ENCODE measurements at places on chromosomes 16 and 17.

DNA sequence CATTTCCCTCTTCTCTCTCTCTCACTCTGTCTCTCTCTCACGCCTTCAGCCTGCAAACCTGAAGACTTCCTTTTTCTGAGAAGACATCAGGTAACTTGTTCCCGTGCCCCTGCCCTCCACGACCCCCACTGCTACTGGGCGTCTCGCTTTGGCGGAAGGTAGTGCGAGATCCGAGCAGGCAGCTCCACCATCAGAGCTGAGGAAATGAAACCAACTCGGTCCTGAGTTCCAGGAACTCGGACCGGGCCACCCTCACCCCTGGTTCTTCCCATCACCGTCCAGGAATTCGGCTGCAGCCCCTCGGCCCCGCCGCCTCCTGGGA lies 585 bp downstream of the MLKL start:
- DNase-seq: no peak

- no peak for DNase-seq
Measured at GRCh38 chr17:79986411-79987186, 49.1 kb downstream of the TBC1D16 start.

DNA sequence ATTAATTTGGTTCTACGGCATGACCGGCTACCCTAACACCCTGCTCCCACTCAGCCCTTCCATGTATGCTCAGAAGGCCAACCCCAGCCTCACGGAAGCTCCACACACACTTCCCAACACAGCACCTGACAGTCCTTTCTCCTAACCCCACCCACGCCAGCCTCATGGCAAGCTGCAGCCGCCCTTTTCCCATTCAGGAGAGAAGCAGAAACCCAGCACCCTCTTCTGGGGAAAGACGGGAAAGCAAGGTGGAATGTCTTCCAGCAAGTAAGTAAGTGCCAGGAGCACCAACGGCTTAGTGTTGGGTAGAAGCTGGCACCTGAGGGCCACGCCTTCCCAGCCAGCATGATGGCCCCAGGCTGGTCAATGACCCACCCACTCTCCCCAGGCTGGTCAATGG lies 32.1 kb downstream of the ABR start:
- no peak for DNase-seq

- DNase-seq: no peak
Measured at GRCh38 chr17:2025622-2026309, 632 bp upstream of the RTN4RL1 start.

DNA sequence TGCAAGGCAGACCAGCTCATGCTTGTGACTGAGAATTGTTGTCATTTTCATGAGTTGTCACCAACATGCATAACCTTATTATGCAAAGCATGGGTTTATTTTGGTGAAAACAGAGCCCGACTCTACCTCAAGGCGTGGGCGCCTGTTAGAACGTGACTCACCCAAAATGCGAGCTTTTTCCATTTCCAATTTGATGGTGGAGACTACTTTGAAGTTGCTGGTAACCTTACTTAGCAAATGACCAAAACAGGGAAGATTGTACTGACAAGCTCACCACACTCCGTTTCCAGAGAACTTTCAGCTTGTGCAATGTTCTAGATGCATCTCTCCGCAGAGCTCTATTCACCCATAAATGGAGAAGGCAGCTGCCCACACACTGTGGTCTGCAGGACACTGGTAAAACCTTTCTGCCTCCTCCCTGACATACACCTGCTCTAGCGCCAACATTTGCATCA lies 284.5 kb downstream of the MAF start:
- DNase-seq: peak; percentile 86

DNA sequence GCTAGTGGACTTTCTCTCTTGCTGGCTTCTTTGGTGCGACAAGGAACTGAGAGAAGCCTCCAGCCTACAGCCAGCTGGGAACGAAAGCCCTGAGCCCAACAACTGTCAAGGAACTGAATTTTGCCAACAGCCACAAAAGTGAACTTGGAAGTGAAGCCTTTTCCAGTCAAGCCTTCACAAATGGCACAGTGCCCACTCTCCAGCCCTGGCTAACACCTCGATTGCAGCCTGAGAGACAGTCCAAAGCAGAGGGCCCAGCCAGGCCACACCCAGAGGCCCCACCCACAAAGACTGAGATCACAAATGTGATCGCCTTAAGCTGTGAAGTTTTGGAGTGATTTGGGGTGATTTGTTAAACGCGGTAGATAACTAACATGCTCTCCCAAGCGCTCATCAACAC lies 244.6 kb upstream of the SDK2 start:
- no peak for DNase-seq

GRCh38 chr17:1111599-1112443 lies 68.0 kb downstream of the ABR start:
- no peak for DNase-seq

GRCh38 chr16:83214671-83215070 lies 587.9 kb downstream of the CDH13 start:
- no peak for DNase-seq

DNA sequence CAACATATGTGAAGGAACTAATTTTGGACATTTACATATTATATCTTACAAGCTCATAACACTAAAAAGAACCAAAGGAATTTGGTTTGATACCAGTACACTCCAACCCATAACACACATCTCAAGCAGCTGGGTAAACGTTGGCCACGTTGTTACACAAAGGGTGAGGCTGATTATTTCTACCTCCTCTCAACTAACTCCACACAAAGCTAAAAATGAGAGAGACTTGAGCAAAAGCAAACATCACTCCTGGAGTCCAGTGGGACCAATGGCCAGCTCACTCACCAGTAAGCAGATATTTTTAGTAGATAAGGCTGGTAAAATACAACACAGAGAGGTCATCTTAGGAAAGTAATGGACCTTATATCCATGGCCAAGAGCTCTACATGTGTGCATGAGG lies 207.6 kb downstream of the MRTFB start:
- DNase-seq: no peak

GRCh38 chr16:89178453-89179147 lies 7.1 kb downstream of the CDH15 start:
- no peak for DNase-seq

DNA sequence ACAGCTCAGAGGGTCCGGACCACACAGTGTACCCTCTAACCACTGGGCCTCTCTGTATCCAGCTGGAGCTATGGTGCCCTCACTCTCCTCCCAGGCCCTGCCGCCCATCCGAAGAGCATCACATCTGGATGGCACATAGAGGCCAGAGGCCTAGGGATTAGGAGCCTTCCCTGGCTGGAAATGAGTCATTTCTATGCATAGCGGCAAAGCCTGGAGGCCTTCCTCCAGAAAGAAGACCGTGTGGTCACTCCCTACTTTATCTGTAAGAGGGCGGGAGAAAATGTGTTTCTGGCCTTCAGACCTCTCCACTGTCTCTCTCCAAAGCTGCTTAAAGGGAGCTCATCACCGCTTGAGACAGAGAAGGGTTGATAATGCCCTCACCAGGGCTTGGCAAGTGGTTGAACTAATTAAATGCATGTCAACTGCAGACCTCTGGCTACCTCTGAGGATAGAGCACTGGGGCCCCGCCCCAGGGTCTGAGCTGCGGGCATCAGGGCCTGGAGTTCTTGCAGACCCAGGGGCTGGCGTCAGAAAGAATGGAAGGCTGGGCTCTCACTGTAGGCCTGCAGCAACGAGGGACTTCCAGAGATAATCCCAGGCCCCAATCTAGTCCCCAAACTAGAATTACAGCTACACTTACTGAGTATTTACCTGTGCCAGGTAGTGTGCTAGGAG lies 122.2 kb downstream of the IRX5 start:
- no peak for DNase-seq

GRCh38 chr16:1884155-1884760 lies 12.3 kb upstream of the MEIOB start:
- no peak for DNase-seq

DNA sequence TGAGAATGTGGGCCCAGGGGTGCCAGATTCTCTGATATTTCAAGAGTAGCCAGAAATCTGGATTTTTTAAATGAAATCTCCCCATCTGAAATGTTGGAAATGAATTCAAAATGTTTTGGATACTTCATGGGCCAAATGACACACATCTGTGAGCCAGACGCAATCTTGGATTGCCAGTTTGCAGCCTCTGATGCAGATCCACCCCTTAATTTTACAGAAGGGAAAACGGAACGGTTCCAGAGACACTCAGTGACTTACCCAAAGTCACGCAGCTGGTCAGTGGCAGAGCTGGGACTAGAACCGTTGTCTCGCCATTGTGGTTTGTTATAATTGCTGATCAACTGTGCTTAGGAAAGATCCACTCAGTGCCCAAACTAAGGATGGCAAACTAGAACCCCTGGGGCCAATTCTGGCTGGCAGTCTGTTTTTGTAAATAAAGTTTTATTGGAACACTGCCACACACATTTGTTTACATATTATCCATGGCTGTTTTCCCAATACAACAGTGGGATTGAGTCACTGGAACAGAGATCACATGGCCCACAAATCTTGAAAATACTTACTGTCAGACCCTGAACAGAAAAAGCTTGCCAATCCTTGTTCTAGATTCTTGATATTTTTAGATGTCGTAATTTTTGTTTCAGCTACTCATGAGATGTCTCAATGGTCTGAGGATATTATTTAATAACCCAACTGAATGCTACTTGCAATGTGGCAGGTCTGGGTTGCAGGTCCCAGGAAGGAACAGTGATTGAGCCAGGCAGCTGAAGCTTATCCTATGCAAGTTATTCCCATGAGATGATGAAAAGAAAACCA lies 143.8 kb downstream of the AXIN2 start:
- DNase-seq: no peak

GRCh38 chr17:2170023-2170422 lies 115.1 kb downstream of the HIC1 start:
- peak; percentile 12 for DNase-seq

DNA sequence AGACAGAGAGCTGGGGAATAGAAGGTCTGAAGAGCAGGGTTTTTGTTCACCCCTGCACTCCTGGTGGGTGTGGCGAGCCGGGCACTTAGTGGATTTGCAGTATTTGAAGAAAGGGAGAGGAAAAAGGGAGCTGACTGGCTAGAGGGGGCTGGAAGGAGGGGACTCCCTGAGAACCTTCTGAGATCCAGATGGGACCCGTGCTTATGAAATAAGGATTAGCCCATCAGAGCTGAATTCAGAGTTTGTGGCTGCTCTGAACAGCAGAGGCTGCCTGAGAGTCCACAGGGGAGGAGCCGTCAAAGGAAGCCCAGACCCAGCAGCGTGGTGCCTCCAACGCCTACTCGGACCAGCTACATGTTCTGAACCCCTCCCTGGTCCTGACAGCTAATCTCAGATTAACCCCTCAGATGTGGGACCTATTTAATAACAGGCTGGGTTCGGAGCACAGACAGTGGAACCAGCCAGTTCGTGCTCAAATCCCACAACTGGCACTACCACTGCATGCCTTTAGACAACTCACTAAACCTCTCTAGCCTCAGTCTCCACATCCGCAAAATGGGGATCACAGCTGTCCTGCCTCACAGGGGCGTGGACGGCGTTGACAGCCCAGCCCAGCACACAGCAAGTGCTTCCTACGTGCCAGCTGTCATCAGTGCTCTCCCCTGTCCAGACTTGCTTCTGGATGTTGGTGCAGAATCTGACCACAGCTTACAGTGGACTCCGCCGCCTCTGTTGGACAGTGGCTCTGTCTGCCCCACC lies 70.6 kb downstream of the DYNLRB2 start:
- DNase-seq: no peak

- no peak for DNase-seq
Measured at GRCh38 chr16:35637683-35638082, 2178.3 kb downstream of the TP53TG3F start.

DNA sequence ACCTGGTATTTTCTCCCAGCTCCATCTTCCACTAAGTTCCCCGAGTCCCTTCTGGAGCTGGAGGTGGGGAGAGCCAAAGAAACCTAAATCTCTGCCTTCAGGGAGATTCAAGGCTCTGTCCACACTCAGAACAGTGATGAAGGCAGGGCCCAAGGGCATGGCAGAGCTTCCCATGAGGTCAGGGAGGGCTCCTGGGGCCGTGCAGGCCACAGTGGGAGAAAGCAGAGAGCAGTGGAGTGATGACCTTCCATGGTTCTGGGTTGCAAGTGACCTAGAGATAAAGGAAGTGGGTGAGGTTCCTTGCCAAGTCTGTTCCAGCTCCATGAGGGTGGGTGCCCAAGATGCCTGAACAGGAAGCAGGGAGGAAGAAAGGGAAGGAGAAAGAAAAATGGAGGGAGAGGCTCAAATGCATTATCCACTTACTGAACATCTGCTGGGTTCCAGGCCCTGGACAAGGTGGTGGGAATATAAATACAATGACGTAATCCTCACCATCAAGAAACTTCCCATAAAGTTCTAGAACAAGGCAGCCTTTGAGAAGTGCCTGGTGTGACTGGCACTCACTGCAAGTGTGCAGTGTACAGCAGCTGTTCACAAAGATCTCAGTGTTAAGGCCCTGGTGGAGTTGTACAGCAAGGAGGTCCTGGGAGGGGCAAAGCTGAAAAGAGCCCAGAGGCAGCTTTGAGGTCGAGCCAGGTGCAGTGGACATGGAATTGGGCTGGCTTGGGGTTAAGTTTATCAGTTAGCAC lies 13.3 kb downstream of the TBKBP1 start:
- DNase-seq: no peak

DNA sequence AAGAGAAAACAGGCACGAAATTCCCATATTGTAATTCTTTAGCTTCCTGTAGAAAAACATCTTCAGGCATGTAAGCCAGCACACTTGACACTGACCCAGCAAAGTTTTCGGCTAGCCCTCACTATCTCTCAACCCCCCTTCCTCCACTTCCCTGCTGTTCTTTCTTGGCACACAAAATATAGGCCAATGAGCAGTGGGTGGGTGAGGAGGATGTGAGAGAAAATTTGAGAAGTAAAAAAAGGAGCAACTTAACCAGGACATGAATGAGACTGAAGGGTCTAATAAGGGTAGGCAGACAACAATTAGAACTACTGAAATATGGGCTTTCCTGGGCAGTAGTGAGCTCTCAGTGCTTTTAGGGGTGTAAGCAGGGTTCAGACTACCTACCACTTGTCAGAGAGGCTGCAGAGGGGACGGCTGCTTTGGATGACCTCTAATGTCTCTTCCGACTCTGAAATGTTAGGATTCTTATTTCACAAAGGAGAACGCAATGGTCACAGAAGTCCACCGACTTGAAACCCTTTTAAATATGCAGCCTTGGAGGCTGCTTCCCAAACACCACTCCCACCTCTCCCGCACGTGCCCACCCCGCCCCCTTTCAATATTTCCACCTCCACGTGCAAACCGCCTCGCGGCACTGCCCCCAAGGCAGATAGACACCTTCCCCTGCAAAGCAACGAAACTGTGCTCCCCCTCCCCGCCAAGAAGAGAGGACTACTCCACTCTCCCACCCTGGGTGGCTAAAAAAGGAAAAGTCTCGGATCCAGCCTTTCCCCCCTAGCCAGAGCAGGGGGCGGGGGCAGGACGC lies 889 bp downstream of the MBTD1 start:
- peak; percentile 13 for DNase-seq

All from stimulated activated CD4-positive, alpha-beta T cell treated with anti-CD3 and anti-CD28 coated beads, Interleukin-1b, Interleukin-23, amount 100 ng/mL, for 48 hours (primary cell).